ENCODE measurements at places on chromosomes 3 and 15.
A peak's percentile ranks its signal among the peaks of the same experiment; 100 is the strongest.

DNA sequence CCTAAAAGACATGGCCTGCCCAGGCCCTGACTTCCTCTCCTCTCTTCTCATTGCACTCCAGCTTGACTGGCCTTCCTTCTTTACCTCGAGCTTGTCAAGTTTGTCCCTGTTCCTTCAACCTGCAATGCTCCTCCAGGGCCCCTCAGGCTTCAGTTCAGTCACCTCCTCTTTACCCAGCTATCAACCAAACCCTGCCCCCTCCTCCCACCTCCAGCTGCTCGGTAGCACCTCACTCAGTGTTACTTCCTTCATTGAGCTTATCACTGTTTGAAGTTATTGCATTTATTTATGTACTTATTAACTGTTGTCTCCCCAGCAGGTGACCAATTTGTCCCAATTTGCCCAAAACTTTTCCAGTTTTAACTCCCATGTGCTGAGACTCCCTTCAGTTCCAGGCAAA is 95.8 kb upstream of the UBE2E1 start:
- DNase-seq, result no peak

DNA sequence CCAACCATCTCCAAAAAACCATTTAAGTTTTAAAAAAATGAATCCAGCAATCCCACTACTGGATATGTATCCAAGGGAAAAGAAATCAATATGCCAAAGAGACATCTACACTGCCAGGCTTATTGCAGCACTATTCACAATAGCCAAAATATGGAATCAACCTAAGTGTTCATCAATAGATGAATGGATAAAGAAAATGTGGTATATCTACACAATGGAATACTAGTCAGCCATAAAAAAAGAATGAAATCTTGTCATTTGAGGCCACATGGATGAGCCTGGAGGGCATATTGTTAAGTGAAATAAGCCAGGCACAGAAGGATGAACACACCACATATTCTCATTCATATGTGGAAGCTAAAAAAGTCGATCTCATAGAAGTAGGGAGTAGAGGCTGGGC is 136.1 kb downstream of the FILIP1L start:
- no peak for DNase-seq

DNA sequence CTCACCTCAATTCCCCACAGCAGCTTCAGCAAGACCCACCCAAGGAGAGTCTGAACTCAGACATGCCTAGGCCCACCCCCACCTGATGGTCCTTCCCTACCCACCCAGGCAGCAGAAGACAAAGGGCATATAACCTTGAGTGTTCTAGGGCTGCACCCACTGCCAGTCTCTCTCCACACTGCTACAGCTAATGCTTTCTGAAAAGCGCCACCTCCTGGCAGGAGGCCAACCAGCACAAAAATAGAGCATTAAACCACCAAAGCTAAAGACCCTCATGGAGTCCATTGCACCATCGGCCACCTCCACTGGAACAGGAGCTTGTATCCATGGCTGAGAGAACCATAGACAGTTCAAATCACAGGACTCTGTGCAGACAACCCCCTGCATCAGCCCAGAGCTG is 11.3 kb upstream of the RPL39L start:
- peak; percentile 53 for DNase-seq

DNA sequence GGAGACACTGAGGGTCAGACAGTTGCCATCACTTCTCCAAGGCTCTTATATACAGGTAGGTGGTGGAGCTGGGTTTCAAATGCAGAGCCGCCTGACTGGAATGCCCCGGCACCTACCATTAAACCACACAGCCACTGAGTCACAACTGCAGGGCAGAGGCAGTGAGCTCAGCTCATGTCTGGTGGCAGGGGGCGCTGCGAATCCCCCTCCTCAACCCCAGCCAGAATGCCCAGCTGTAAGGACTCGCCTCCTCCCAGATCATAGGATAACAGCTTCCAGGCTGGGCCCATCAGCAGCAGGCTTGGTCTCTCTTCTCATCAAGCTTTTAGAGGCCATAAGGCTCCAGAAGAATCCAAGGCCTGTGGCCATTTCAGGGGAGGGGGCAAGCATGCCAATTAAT is 26.4 kb downstream of the ADCY5 start:
- DNase-seq, result no peak

DNA sequence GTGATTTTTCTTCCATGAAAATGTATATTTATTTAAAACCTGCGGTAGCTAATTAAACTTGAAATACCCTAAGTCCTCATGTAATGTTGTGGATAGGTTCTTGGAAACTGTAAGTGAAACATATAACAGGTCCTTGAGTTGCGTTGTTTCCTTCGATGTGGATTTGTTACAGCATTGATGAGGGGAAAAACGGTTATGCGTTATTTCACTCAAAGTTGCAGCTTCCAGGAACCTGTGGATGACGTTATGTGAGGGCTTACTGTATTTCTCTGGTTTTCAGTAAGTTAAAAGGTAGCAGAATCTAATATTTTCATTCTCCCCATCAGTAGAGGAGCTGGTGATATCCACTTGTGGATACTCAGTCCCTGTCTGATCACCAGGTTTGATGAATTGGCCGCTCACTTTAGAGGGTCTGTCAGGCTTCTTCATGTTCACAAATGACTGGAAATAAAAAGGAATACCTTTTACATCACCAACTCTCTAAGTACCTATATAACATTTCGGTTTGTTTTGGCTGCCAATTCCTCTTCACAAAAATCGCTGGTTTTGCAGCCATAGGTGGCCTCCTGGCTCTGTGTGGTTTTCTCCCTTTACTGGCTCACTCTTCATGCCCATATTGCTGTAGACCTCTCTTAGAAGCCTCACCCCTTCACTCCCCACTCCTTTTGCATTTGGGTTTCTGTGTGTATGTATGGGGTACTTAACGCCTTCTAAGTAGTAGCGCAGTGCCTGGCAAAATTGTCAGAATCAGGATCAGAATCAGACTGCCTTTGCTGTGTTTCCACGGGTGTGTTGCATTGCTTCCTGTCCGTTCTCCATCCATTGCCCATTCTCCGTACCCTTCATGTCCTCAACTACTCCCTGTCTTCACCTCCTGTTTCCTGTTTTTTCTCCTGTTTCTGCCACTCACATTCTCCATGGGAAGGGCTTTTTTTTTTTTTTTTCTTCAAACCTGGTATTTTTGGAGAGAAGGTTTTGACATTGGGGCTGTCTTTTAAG is 112.6 kb downstream of the FNDC3B start:
- DNase-seq, result no peak

DNA sequence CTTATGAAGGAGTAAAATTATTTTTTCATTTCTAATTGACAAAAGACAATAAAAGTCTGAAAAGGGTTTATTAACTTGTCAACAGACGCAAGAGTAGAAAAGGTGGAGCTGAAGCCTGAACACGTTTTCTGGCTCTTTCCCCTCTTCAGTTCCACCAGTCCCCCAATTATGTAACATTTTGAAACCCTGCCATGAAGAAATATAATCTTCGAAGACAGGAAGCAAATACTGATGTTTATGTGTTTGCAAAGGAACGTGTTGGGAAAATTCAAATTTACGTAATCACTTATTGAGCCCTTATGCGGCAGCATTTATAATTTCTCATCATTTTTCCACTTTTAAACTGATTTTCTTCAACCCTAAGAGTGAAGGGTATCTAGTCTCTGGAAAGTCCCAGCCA is 767 bp downstream of the AP3S2 start:
- no peak for DNase-seq

GRCh38 chr3:187942658-187943241 is 197.5 kb upstream of the BCL6 start:
- no peak for DNase-seq

DNA sequence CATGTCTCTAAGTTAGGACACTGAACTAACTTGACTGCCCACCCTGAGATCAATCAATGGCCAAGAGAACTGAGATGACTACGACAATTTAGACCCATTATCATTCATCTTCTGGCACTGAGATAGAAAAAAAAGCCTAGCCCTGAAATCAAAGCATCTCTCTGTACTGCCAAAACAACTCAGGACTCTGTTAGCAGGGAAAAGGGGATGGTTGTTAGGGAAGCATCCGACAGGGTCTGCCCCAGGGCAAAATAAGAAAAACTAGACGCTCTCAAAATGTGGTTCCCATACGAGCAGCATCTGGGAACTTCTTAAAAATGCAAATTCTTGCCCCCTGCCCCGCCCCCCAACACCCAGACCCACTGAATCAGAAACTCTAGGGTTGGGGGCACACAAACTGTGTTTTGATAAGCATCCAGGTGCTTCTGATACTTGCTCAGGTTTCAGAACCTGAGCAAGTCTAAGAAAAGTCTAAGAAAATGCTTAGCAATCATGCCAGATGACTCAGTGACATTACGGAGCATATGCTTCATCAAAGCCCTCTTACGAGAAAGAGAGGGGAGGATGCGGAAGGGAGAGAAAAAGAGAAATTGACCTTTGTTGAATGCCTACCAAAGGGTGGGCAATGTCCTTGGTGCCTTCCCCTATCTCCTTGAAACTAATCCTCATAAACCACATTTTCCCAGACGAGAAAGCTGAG is 172.8 kb upstream of the HES1 start:
- DNase-seq, result peak; percentile 77

DNA sequence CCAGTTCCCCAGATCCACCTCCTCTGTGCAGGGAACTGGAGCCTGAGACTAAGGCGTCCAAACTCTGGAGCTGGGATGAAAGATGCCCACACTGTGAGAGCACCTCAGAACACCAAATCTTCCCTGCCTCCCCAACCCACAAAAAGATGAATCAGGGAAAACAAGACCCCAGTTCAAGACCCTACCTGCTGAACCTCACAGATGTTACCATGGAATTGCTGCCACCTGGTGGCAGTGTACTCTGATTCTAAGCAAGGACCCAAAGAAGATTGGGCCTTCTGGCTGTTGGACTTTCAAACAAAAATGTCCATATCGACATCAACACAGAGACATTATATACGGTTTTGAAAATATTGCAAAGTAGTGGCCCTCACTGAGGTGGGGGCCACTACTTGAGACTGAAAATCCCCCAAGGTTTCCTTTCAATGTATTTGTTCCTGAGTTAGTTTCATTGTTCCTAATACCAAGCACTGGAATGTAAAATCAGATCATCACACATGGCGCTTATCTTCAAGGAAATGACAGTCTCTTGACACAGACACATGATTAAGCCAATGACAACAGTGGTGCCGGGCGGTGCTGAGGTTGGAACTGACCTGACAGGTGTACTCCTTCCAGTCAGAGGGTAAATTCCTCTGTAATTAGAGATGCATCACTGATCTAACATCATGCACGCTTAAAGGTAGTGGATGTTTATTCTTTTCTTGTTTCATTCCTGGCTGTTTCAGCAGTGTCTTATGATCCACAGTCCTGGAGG is 67.6 kb downstream of the SLC6A11 start:
- no peak for DNase-seq

DNA sequence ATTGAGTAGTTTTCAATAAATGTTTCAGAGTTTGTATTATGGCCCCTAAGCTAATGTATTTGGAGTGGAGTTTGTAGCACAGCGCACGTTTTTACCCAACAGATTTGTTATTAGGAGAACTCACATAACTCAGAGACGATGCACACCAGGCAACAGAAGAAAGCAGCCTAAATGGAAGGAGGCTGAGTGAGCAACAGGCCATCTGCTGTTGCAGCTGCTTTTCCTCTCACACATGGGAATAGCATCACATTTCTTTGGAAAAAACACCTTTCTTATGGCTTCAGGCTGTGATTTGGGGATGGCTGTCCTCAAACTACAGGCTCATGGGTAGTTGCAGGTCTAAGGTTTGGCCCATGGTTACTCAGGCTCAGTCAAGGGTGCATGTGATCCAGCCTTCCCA is 469.3 kb upstream of the MCTP2 start:
- DNase-seq, result no peak

DNA sequence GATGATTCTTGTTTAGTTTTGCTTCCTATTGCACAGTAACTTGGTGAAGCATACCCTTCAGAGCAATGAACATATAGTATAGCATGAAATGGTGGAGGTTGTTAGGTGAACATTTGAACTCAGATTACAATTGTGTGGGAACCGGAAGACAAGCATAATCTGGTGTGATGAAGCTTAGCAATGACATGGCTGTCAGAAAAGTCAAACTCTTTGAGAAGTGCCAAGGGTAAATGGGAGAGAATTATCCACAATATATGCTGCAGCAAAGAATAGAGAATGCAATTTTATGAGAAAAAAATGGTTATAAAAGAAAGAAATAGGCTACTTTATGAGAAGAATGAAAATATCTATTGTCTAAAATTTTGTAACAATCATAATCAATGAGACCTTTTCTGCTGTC is 1536.7 kb downstream of the SI start:
- no peak for DNase-seq

GRCh38 chr15:65420975-65421359 is 1.8 kb downstream of the IGDCC4 start:
- DNase-seq, result no peak

- peak; percentile 48 for DNase-seq
These were observed 8.6 kb upstream of the SST start for GRCh38 chr3:187678726-187679268.

DNA sequence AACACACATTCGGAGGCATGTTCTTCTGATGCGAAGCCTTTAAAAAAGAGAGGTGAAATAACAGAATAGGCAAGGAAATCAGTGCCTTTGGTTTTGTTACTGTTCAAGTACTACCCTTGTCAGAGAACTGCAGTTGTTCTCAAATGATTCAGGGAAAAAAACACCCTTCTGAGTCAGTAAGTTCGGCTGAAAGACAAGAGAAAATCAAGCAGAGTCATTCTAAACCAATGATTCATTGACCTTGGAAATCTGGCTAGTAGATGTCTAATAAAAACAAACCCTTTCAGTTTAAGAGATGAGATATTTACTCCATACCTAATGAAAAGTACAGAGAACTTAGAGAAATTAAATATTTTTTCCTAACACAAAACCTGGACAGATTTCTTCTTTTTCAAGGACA is 72.7 kb upstream of the ABI3BP start:
- peak; percentile 2 for DNase-seq

GRCh38 chr3:48788544-48789162 is 59.0 kb downstream of the PRKAR2A start:
- DNase-seq, result no peak

DNA sequence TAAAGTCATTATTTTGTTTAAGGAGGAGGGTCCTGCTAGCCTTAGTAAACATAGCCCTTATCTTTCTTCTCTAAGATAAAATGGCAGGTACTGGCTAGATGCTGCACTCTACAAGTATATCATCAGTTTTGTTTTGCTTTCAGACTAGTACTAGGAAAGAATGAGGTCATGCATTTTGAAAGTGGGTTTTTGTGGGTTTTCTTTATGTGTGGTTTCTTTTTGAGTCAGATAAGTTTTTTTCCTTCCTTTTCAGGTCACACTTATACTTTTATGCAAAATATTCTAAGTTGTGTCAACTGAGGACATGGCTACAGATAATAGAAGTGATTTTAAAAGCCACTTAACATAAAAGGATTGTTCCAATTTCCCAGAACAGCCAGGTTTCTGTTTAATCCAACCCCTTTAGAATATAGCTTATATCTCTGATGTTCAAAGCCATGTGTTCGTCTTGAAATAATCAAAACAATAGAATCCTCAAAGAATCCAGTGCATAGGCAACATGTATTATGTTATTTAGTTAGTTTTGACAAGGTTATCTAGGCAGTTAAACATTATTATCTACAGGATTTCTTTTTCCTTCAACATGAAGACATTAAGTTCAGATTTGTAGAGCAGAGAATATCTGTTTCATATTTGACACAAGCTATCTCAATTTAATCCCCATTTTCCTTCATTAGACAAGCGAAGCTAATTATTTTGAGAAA is 406.2 kb downstream of the RBMS3 start:
- DNase-seq, result peak; percentile 85
